ENCODE measurements at places on chromosomes 7 and 10.

- DNase-seq: no peak
Observed at GRCh38 chr7:81470724-81471379, 299.0 kb downstream of the HGF start.

DNA sequence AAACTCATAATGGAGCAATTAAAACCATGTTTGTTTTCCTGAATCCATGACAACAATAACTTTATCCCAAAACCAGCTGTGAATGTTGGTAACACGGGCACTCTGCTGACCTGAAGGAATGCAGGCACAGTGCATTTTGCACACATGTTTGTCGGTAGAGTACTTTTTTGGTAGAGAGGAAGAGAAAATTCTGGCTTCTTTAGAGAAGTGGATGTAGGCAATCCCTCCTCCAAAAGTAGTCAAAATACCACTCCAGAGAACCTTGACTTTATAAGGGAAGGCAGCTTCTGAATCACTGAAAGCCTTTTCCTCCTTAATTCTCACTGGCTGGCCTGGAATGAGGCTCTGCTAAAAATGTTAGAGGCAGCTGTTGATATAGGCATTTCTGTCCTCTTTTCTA lies 15.8 kb upstream of the ACTA2 start:
- no peak for DNase-seq

DNA sequence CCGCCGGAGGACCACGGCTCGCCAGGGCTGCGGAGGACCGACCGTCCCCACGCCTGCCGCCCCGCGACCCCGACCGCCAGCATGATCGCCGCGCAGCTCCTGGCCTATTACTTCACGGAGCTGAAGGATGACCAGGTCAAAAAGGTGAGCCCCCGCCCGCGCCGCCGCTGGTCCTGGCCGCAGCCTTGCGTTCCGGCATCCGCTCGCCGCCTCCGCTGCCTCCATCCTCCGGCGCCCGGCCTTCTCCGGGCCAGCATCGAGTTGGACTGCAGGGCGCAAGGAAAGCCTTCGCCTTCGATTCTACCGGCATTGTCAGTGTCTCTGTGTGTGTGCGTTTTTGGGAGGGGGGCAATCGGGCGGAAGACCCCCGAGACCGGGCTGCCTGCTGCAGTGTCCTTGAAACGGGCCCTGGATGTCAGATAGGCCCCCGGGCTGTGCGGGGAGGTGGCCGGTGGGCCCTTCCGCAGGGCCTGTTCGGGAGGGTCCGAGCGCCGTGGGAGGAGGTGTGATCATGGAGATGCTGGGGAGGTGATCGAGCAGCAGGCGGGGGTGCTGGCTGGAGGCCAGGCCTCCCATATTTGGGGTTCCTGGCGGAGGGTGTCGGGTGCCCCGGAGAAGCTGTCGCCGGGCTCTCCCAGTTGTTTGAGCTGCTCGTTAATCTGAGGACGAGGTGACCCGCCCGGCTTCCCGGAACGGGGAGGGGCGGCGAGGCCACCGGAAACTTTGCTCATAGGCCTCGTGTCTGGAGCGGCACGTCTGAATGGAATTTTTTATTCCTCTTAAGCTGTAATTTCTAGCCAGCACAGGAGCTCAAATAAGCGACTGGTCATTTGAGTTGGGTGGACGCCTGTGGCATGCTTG lies 40.8 kb downstream of the HK1 start:
- peak; percentile 87 for DNase-seq

DNA sequence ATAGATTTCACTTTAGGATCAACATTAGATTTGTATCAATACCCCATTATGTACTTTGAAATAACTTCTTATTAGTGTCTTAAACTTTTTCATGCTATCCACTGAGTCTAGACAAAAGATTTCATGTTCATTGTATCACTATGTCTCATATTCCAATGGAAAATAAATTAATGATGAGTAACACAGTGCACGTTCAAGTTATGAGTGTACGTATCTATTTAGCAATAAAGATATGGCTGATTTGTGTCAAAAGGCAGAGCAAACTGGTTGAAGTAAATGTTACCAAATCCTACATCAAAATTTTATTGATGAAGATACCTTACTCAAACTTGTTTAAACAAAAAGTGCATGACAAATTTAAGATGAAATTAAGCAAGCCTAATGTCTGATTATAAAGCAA lies 102.4 kb downstream of the SEMA3E start:
- no peak for DNase-seq

- no peak for DNase-seq
Observed at GRCh38 chr7:106070201-106070551, 41.9 kb downstream of the SYPL1 start.

- DNase-seq: no peak
Observed at GRCh38 chr7:107469929-107470328, at the start of gene GPR22. Gene GPR22, plus strand, starts transcription at chr7:107470057. Its CDS starts 4,004 bp downstream, at chr7:107474061.

DNA sequence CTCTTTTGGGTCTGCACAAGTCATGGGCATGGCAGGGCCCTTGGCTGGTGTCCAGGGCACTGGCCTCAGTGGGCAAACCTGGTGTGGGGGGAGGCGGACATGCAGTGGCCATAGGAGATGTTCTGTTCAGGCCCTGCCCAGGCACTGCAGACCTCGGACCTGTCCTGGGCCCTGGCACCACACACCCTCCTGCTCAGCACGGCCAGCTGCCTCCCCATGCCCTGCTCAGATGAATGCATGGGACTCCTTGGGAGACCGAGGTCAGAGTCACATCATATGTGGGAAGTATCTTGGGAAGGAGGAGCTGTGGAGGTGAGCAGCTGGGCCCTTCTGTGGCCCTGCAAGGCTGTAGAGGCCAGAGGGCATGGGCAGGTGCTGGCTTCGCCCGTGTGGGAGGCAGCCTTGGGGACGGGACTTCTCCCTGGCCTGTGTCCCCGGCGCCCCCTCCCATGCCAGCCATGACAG lies 130.8 kb downstream of the VIPR2 start:
- no peak for DNase-seq

Data from suprapubic skin (tissue), 4 donors.